ENCODE measurements at places on chromosomes 2 and 18. TPM values are rescaled to one million over a fixed set of nuclear protein-coding genes. Genes with fewer than 3 reads are reported as not detected.

GRCh38 chr2:11257078-11257477, 87.4 kb downstream of the ROCK2 start:
- DNase-seq = no peak

Gene GKN1
- not detected for total RNA-seq

DNA sequence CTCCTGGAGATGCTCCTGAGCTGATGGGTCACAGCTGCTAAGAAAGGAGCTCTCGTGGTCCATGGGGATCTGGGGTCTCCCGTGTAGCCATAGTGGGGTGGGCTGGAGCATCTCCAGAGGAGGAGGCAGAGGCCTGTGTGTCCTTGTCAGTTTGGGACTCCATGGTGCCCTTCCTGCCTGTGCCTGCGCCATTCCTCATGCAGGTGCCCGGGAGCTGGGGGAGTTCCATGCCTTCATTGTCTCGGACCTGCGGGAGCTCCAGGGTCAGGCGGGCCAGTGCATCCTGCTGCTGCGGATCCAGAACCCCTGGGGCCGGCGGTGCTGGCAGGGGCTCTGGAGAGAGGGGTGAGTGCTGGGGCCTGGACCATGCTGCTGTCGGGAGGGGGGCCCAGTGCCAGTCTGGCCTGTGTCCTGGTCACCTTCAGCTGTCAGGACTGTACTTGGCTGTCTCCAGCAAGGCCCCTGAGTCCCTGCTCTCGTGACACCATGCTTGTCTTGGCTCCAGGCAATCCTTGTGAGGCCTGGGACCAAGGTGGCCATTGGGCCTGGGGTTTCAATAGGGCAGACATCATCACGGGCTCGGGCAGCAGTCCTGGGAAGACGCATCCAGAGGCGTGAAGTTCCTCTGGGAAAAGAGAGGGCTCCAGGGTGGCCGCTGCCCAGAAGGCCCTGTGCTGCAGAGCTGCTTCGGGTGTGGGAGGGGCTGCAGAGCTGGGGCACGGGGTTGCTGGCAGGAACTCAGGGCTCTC, 7.3 kb downstream of the CAPN10 start:
- DNase-seq = no peak

Gene PRLH
- total RNA-seq = not detected

- DNase-seq = no peak
Observed at GRCh38 chr2:186085226-186085625, 346.6 kb downstream of the FSIP2 start.

GRCh38 chr18:28407681-28408080, 230.8 kb upstream of the CDH2 start:
- no peak for DNase-seq

DNA sequence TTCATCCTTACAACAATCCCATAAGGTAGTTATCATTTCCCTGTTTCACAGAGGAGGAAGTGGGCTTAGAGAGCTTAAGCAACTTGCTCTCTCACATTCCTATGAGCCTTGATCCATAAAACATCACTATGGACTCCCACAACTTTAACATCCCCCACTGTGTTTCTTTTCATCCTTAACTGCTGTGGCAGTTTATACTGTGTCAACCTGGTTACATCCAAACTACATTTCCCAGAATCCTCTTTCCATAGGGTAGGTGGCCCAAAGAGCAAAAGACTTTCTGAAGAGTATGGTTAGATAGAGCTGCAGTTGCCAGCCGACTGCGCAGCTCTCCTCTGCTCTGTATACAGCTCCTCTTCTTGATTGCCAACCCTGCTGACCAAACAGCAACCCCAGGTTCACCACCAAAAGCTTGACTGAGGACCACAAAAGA, 22.5 kb downstream of the MAP3K2 start:
- DNase-seq = no peak

GRCh38 chr2:239927424-239927981, 97.6 kb downstream of the NDUFA10 start:
- DNase-seq = peak; percentile 75

GRCh38 chr2:121034551-121034950, 250.5 kb downstream of the TFCP2L1 start:
- DNase-seq = no peak

DNA sequence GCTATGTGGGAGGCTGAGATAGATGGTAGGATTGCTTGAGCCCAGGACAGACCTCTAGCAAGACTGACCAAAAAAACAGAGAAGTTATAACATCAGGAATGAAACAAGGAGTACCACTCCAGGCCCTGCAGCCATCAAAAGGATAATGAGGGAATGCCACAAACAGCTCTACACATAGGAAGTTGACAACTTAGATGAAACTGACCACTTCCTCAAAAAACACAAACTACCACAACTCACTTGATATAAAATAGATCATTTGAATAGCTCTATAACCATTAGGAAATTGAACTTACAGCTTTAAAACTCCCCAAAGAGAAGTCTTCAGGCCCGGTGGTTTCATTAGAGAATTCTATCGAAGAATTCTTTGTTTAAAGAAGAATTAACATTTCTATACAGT, 12.9 kb upstream of the ESPNL start:
- no peak for DNase-seq

Gene PJVK
- total RNA-seq = 1.2 TPM

DNA sequence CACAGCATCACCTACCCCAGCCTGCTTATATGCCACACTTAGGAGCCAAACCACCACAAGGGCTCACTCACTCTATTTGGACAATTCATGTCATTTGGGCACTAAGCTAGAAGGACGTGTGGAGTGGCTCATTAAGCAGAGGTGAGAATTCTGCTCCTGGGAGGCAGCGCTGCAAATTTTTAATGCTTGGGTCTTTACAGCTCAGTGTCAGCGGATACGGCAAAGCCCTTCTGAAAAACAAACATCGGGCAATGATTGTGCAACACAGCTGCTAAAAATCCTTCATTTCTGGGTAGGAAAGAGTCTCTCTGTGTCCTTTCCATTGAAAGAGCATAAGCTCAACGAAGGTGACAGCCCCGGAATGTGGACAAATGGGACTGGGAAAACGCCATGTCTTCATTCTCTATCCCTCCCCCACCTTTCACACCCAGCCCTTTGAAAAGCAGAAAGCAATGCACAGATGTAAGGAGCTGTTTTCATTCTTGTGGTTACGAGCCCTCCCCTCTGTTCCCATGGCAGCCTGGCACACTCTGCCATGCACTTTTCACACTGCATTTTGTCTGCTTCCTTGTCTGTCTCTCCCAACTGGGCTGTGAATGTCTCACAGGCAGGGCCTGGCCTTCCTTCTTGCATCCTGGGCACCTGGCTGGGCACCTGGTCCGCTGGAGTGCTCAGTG, 16.0 kb downstream of the TMEM177 start:
- DNase-seq = peak; percentile 66

DNA sequence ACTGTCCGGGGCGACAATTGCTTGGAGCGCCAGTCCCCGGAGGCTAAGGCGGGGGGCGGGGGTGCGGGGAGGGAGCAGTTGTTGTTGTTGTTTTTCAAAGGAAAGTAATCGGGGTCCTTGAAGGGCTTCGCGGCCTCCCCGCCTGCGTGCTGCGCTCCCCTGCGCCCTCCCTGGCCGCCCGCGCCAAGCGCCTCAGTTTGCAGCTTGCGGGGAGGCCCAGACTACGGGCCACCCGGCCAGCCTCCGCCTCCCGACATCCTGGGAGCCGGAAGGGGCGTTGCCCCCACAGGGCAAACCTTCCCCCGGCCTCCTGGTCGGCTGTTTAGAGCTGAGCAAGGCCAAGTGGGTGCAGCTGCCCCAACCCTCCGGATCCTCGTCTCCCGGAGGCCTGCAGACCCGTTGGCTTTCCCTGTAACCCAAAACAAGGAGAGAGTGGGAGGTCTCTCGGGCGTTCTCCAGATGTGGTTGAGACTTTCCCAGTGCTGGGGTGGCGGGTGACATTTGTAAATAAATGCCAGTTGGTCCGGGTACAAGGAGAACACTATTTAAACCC, 3.7 kb upstream of the SIX3 start:
- no peak for DNase-seq

- DNase-seq = no peak
Observed at GRCh38 chr2:224832207-224832606, 116.0 kb upstream of the CCDC195 start.

DNA sequence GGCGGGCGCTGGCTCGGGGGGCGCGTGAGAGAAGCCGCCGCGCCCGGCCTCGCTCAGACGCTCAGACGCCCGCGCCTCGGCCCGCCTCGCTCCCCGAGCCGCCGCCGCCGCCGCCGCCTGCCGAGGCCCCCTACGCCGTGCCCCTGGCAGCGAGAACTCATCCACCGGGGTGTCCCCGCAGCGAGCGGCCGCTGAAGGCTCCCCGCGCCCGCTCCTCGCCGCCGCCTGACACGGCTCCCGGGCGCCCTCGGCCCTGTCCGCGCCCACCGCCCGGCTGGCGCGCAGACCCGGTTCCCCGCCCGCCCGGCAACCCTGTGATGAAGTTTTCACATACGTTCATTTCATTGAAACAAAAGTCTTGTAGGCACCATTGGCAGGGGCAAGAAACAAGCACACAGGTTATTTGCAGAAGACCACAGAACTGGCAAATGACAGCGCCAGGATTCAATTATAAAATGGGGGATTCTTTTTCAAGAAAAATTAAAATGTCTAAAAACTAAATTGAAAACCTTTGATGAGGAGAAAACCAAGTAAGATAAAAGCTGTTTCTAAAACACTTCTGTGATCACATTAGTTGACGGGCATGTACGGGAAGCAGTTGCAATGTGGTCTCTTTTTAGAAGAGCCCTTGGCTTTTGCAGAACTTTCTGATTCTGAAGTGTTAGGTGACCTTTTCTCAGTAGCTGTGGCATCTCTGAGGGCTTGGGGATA, 50.5 kb upstream of the TUBA3D start:
- no peak for DNase-seq

GRCh38 chr18:74589021-74589420, 8.6 kb upstream of the ZNF407 start:
- no peak for DNase-seq

Gene ZAP70
- total RNA-seq = 0.51 TPM

DNA sequence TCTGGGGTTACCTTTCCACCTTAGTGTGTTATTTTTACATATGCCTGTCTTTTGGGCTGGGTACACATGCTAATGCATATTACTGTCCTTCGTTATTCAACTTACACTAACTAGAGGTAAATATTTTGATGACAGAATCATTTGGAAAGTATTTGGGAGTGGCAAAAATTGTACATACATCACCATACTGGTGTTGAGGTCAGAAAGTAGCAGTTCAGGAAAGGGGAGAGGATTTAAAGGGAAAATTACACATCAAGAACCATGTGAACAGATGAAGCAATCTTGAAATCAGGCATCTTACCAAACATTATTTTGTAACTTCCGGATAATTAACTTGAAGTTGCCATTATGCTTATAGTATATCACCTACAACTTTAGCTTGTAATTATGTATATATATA, 379.7 kb downstream of the RND3 start:
- no peak for DNase-seq

GRCh38 chr2:189175869-189176433, 3.6 kb downstream of the COL5A2 start:
- no peak for DNase-seq

Gene SCG2
- not detected for total RNA-seq

DNA sequence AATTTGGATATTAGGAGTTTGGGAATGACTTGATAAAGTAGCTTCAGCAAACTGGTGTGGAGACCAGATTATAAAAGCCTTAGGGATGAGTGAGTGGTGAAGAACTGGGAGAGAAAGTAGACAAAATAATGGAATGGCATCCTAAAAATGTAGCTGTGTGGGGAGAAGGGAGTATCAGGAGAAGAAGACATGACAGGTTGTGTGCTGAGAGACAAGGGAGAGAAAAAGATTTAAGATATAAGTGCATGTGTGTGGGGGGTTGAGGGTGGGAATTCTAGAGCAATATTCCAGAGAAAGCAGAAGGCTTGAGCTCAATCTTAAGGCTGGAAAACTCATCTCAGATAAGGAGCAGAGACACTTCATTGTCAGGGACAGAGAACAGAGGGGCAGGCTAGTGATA, 159.5 kb downstream of the HNMT start:
- no peak for DNase-seq

DNA sequence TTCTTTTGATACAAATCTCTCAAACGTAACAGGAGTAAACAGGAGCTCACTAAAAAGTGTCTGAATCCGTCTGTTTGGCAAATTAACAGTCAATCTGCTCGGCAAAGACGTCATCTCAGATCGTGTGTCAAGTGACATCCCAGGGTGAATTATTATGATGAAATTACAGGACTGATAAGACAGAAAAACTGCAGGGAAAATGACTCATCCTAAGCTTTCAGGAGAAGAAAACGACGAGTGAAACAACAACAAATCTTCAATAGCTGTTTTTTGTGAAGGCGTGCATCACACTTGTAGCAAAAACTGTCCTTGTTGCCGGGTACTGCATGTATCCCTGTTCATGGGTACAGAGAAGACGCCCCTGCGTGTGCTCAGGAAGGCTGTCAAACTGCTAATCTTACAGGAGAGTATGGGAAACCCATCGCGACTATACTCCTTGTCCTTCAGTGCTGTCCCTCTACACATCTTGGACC, 24.9 kb downstream of the EPB41L3 start:
- DNase-seq = no peak

DNA sequence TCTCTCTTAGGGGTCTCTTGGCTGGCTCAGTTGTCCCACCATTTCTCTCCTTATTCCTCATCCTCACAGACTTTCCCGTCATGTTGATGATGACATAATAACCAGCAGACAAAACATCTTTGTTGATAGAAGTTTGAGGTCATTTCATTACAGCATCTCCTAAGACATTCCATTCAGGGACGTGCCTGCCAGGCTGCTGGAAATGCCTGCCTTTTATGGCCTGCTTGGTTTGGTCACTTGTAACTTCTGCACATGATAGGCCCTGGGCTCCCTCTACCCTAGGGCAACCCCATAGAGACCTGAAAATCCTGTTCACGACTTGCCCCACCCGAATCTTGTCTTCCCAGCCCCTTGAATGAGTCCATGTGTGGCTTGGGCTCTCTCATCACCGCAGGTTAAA, 81.7 kb downstream of the SDC1 start:
- no peak for DNase-seq

- DNase-seq = no peak
Observed at GRCh38 chr2:11867926-11868325, 121.5 kb downstream of the LPIN1 start.

Gene TEKT4
- total RNA-seq = not detected
